DMS79 treated with DMSO at 0.1 percent for 48 hours (cell line): ENCODE measurements at places on chromosomes 13 and 19.

- no peak for DNase-seq
These were observed 2.1 kb upstream of the FDX2 start for GRCh38 chr19:10317857-10318462.

DNA sequence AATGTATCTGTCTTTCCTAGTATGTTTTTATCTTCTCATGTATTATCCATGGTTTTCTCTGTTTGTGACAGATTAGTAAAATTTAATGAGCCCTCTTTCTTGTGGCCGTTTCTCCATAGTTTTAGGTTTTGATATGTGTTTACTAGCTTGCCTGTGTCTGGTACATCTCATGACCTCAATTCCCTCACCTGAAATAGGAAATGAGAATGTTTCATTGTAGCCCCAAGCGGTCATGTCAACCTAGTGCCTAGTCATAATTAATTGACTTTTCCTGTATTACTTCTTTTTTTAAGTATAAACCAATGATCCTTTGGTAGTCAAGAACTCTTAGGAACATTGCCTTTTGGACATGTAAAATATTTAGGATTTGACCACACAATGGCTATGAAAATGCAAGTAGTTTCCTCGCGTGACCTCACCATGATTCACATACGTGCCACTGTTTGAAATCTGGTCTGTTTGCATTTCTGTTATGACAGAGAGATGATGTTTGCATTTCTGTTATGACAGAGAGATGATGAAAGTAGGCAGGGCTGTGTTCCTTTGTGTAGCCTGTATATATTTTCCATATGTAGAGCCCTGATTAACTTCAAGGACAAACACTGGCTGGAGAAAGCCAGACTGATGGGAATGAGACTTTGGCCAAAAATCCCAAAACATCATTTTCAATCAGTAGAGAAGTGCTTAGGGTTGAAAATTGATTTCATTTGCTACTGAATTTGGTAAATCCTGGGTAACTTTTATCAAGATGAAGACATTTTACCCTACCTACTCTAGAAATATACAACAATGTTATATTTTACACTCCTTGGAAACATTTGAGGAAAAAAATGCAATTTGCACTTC is 104.8 kb downstream of the TNFRSF19 start:
- no peak for DNase-seq

DNA sequence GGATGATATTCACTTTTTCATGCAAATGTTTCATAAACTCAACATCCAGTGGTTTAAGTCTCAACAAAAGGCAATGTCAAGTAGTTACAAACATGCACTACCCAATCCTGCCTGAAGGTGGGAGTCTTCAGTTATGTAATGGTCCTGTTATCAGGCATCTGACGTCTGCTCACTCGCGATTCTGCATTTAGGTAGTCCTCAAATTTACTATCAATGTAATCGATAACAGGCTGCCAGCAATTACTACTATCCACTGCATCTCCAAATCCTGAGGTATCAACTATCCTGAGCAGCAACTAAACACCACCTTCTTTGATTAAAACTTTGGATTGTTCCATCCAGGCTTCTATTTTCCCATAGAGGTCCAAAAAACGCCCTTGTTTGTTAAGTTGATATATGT is 51.2 kb downstream of the NLRP12 start:
- no peak for DNase-seq

DNA sequence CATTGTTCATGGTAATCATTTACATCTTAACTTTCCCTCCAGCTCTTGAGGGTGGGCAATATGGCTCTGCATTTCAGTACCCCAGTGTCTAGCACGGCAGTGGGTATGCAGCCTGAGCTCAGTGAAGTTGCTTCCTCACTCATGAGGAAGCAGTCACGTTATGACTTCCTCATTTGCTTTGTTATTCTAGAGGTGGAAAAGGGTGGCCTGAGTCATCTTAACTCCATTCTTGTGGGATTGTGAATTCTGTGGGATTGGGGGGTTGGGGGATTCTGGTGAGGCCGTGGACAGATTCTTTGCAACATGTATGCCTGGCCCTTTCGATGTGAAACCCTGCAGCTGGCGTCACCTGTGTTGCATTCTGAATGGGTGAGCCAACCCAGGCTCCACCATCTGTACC is 406.7 kb upstream of the ZNF507 start:
- no peak for DNase-seq

DNA sequence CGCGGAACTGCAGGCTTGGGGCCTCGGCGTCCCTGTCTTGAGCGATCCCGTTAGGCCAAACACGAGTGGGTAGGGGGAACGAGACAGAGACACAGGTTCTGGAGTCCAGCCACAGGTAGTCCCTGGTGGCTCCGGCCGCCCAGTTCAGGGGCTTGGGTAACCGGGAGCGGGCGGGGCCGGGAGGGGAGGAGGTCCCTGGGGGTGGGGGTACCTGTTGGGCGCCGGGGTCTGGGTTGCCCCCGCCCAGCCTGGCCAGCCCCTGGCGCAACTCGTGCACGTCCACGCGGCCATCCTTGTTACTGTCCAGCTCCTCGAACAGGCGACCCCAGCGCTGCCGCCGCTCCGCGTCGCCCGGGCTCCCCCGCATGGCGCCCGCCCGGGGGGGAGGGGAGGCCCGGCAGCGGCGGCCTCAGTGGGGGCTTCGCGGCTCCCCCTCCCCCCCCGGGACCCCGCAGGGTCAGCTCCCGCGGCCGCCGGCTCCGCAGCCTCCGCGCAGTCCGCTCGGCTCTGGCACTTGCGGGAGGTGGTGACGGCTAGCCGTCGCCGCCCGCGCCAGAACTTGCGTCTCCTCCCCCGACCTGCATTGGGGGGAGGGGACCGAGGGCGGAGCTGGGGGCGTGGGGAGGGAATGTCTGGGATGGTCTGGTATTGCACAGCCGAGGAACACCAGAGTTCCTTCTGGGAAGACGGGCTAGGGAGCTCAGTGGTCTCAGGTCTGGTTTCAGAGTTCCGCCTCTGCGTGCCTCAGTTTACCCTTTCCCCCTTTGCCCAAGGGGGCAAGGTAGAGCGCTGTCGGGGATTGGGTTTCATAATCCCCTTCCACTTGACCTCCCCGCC is at the start of gene SLC25A23:
Gene SLC25A23, minus strand, starts transcription at position 531 of the 837 bp plus-strand sequence. Its CDS starts 164 bp downstream, at position 367.
- peak; percentile 58 for DNase-seq

- no peak for DNase-seq
These were observed 686.5 kb upstream of the PCDH9 start for GRCh38 chr13:67916650-67917049.

DNA sequence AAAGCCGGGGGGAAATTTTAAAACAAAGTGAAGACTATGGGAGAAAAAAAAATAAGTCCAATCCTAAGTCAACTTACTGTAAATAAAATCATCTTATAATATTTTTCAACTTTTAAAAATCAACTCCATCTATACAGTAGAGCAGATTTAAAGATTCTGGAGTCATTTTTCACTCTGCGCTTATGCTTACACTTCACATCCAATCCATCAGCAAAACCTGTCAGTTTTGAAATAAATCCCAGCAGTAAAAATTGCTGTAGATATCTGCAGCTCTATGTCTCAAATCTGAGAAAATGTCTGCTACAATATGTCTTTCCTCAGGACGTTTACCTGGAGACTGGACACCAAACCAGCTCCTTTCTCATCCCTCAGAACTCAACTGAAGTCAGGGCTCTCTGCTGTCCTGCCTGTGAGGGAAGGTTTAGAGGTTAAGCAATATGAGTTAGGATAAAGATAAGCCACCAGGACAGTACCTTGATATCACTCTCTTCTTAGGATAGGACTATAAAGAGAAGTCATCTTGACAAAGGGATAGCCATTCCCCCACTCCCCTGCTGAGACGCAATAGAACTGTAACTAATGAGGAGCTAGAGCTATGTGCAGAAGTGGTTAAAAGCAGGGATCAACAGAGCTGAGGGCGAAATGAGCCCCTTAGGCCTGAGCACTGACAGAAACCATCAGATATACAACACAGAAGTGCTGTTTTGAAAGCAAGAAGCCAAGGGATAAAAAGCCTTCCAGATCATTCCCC is 254.7 kb upstream of the KLHL1 start:
- no peak for DNase-seq

- no peak for DNase-seq
These were observed 245.2 kb downstream of the RBM26 start for GRCh38 chr13:79160818-79161217.

DNA sequence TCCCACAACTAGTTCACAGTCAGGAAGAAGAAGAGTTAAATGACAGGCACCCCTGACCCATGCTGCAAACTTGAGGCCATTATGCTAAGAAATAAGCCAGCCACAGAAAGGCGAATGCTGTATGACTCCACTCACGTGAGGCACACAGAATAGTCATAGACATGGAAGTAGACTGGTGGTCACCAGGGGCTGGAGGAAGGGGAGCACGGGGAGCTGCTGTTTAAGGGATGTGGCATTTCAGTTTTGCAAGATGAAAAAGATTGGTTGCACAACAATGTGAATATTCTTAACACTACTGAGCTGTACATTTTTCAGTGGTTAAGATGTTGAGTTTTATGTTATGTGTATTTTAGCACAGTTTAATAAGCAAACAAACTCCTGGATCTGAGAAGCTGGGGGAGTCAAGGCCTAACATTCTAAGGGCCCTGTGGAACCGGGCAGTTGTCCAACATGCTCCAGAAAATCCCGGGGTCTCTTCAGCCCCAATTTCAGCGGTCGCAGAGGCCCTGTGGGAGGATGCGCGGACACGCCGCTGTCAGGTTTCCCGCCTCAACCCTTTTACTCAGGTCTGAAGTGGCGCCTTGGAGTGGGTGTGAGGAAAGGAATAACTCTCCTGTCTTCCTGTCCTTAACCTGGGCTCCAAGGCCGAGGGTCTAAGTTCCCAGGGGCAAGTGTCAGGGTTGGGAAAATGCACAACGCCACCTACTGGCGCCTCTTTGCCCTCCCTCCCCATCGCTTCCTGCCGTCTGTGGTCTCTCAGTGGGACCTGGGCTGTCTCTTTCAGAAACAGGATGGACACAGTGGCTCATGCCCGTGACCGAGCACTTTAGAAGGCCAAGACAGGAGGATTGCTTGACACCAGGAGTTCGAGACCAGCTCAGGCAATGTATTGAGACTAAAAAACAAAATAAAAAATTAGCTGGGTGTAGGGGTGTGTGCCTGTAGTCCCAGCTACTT is 4.4 kb upstream of the TMEM272 start:
- no peak for DNase-seq

DNA sequence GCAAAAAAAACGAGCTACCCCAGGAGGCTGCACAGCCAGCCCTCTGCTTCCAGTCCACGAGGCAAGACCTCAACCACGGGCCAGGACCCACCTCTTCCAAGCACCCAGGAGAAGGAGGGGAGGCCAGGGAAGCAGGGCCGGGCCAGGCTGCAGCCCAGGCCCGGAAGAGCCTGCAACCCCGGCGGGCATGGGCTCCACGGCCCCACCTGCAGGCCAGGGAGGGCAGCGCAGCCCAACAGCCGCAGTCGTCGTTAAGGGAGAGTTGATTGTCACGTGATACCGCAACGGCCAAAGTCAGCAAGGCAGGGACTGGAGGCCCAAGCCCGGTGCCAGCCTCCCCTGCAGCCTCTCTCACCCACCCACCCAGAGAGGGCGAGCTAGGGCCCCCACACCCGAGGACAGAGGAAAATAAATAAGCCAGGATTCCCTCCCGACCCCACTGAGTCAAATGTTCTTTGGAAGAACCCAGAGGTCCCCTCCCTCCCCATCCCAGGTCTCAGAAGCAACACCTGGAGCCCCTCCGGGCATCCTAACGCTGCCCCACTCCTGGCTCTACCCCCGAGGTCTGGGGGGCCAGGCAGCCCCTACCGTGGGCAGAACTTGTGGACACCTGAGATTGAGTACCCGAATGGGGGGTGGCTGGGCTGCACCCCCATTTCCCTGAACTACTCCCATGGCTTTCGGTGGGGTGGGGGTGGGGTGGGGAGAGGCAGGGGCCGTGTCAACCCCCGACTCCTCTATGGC is 5.2 kb upstream of the REXO1 start:
- peak; percentile 44 for DNase-seq
